ENCODE measurements at places on chromosomes 11 and 22.

DNA sequence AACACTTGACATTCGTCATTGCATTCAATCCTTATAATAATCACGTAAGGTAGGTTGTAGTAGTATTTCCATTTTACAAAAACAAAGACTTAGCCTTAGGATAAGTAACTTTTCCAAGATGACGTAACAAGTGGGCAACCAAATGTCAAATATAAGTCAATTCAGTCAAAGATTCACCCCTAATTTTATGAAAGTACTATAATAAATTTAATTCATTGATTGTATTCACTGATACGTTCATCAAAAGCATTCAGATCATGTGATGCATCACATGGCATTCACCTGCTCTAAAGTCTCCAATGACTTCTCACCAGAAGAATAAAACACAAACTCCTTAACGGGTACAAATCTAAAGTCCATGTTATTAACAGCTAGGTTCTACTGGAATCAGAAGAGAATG, 2.1 kb downstream of the KIF18A start:
- DNase-seq, result no peak

DNA sequence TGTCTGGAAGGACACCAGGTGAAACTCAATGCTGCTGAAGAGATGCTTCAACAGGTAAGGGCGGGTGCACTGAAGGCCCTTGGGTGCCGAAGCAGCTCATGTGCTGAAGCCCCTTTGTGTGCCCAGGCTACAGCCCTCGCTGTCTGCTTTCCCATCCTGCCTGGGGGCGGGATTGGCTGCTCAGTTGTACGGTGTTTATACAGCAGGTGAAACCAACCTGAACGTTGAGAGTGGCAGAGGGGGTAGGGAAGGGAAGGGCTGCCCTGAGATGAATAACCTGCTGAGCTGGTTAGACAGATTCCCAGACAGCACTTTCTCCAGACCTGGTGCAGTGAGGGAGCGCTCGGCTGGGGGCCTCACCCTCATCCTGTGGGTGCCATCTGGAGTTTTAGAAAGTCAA, 75.7 kb downstream of the CYB5R2 start:
- no peak for DNase-seq

DNA sequence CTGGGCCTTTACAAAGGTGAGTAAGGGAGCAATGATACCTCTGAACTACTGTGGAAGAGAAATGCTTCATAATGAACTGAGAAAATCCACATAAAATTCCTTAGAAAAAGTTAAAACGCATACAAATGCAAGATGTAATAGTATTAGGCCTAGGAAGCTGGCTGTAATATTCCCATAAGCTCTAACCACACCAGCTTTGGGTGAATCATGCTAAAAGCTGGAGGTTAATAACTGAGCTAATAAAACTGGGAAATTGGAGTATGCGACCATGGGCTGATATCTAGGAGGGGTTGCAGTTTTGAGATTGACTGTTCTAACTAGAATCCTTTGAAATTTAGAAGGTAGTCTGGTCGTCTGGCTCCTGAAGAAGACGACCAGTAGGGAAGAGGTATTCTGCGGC, 28.6 kb upstream of the RCE1 start:
- no peak for DNase-seq

- no peak for DNase-seq
Observed at GRCh38 chr22:49705972-49706352, 121.7 kb downstream of the BRD1 start.

DNA sequence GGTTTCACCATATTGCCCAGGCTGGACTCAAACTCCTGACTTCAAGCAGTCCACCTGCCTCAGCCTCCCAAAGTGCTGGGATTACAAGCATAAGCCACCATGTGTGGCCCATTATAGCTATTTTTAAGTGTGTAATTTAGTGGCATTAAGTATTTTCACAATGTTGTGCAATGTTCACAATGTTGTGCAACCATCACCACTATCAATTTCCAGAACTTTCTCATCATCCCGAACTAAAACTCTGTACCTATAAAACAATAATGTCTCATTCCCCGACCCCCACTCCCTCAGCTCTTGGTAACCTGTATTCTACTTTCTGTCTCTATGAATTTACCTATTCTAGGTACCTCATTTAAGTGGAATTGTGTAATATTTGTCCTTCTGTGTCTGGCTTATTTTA, 7.5 kb downstream of the CFAP68 start:
- DNase-seq, result no peak

- no peak for DNase-seq
Observed at GRCh38 chr11:72652873-72653630, 21.2 kb downstream of the PDE2A start.

- DNase-seq, result no peak
Observed at GRCh38 chr22:37180531-37181231, 7.4 kb downstream of the C1QTNF6 start.

GRCh38 chr22:39522567-39523300, 2.4 kb downstream of the ATF4 start:
- DNase-seq, result no peak

DNA sequence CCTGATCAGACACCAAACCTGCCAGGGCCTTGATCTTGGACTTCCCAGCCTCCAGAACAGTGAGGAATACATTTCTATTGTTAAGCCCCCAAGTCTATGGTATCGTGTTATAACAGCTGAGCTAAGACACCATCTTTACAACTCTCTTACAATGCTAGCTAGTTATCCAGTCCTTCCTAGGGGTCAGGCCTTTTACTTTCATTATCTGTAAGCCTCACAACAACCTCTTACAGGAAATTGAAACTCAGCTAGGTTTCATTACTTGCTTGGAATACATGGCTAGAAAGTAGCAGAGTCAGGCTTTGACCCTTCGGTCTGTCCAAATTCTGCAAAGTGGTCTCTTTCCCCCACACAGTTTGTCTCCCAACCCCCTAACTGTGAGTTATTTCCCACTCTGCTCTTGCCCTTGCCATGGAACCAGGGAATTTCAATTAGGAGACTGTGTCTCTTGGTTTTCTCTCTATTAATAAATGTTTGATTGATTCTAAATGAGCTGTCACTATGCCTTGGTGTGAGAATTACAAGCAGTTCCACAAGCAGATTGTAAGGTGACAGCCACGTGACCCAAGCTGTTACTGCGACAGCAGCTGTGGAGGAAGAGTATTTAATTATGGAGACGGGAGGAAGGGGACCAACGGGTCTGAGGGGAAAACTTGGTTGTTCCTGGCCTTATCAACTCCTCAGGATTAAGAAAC, 38.4 kb upstream of the CLMP start:
- DNase-seq, result no peak

DNA sequence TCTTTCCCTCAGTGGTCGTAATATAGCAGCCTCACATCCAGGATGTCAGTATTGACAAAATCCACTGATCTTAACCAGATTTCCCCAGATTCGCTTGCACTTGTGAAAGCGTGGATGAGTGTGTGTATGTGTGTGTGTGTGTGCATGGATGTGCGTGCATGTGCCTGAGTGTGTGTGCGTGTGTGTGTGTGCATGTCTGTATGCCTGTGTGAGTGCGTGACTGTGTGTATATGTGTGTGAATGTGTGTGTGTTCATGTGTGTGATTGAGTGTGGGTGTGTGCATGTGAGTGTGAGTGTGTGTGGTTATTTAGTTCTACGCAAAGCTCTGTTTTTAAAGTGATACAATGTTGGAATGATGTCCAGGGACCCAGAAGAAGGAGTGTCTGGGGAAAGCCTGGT, 723.2 kb downstream of the BRD1 start:
- no peak for DNase-seq

DNA sequence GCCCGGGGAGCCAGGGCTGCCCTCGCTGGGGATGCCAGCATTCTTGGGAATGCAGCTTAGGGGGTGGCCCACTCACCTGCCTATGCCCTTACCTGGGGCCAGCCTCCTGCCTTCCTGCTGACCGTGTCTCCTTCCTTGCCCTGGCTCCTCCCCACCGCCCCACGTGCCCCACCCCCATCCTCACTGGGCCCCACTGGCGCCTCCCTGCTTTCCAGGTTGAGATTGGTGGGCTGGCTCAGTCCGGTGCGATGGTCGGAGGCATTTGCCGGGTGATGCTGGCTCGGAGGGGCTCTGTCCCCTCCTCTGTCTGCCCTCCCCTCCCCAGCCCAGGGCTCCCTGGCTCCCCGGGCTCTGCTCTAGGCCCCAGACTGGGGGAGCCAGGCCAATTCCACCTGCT, 34.1 kb upstream of the GRAMD4 start:
- no peak for DNase-seq

DNA sequence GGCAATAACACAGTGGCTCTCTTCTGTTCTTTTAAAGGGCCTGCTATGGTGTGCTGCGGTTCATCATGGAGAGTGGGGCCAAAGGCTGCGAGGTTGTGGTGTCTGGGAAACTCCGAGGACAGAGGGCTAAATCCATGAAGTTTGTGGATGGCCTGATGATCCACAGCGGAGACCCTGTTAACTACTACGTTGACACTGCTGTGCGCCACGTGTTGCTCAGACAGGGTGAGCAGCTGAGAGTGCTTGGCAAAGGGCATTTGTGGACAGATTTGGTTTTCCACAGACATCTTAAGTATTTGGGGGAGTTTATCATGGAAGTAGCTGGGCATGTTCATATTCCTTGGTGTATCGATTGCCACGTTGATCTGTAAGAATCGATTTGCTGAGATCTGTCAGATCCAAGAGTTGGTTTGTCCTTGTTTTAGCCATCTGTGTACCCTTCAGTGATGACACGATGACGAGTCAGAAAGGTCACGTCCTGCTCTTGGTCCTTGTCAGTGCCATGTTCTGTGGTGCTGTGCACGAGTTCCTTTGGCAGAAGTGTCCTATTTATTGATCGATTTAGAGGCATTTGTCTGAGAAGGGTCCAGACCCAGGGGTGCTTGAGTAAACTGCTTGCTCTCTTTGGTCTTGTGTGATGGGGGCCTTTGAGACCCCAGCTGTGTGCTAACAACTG, 4.8 kb downstream of the RPS3 start:
- no peak for DNase-seq

- DNase-seq, result no peak
Observed at GRCh38 chr22:27090611-27091011, 433.2 kb downstream of the MIAT start.

DNA sequence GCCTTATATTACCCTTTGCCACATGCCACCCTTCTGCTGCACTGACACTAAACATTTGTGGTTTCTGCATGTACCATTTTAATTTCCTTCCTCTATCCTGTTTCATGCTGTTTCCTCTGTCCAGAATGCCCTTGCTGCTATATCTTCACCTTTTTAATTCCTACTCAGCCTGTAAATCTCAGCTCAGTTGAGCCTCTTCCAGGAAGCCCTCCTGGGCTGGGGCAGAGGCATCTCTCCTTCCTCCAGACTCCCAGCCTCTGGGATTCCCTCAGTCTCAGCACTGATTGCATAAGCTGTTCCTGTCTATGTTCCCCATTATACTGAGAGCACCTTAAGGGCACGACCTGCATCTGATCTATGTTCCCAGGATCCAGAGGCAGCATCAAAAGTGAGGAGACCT, 98.7 kb downstream of the RNF169 start:
- no peak for DNase-seq

DNA sequence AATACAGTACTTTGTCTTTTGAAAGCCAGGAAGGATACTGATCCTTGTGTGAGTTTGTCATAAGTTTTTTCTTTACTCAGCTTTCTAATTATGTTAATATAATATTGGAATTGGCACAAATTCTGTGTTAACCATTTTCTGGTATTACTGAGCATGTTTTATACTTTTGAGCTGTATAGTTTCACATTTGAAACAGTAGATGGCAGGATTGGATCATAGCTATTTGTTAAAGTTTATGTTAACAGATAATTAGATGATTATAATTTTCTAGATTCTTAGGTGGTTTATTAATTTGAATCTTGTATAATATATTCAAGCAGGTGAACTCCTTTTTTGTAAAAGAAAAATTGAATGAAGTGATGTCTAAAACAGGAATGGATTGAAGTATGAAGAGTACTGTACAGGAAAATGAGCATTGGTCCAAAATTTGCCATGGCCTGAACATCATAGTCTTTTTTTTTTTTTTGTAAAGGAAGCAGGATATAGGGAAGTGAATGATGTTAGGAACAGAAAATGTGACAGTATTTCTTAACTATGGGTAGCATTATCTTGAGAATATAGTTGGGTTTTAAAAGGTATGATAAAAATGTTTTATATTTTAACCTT, 102.0 kb downstream of the CYP2R1 start:
- no peak for DNase-seq

DNA sequence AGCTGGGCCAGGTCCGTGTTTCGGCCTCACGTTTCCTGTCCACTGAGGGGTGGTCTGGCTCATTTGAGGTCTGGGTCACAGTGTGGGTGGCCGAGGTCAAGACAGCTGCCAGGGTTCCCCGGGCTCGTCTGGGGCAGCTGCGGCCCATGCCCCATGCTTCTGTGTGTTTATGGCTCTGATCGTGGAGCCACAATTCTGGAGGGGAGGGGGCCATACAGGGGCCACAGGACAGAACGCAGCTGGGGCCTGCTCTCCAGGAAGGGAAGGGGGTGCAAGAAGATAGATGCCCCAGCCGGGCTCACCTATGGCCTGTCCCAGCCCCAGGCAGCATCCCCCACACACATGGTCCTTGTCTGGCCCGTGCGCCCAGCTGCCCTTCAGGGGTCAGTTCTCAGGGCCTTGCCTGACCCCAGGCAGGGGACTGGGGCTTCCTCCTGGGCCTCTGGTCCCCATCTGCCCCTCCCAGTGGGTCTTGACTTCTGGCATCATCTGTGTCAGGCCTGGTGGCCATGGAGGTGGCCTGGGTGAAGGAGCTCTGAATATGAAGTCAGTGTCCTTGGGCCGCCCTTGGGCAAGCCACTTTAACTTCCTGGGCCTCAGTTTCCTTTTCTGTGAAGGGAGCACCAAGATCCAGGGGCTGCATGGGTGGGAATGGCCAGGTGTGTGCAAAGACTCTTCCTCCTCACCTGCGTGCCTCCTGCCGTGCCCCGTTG, 8.4 kb downstream of the TSPAN32 start:
- no peak for DNase-seq

DNA sequence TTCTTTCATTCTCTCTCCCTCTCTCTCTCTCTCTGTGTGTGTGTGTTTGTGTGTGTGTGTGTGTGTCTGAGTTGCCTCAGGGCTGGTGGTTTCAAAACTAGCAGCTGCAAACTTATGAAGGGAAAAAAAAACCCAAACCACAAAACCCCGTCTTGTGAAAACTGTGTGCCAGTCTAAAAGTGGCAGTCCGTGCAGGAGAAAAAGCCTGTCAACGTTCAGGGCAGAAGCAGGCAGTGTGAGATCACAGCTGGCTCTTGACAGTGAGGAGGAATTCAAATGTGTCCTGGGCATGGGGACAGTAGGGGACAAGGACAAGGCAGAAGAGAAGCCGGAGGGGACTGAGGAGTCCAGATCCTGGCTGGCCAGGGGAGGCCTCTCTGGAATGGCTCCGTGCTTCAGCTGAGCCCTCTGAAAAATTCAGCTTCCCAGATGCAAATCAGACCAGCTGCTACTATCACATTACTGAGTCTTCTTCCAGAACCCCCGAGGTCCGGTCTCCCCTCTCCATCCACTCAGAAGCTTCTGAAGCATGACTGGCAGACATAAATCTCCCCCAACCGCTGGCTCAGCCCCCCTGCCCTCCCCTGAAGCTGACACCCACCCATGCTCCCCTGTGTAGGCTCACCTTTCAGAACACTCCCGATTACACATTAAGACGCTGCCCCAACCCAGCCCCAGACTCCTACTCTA, 31.9 kb downstream of the FLI1 start:
- DNase-seq, result peak; percentile 27

GRCh38 chr22:42716649-42717127, 4.0 kb downstream of the A4GALT start:
- no peak for DNase-seq

GRCh38 chr11:45334410-45334809, 48.3 kb upstream of the SYT13 start:
- no peak for DNase-seq

GRCh38 chr22:42769238-42769573, 48.5 kb upstream of the A4GALT start:
- DNase-seq, result no peak

Data from esophagus squamous epithelium (tissue), 5 donors.